ENCODE measurements at places on chromosomes 2 and 18.

DNA sequence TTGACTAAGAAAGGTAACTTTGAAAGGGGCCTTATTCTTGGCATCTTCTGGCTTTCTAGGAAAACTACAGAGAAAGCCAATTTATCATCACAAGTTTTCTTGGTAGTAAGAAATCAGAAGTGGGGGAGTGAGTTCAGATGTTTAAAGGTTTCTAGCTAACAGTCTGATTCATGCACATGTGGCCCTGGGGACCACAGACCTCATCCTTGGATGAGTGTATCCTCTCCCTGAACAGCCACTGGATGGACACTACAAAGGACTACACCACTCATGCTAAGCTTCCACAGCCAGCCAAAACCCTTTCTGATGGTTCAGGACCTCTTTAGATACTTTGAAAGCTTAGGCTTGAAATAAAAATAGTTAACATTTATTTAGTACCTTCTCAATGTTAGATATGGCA lies 218.3 kb upstream of the STK17B start:
- no peak for DNase-seq
- H3K4me3 ChIP-seq: no peak overlapping the region
- H3K36me3 ChIP-seq: no peaks in the 10 kb centered on the region
- H3K27ac ChIP-seq: no peak overlapping the region

DNA sequence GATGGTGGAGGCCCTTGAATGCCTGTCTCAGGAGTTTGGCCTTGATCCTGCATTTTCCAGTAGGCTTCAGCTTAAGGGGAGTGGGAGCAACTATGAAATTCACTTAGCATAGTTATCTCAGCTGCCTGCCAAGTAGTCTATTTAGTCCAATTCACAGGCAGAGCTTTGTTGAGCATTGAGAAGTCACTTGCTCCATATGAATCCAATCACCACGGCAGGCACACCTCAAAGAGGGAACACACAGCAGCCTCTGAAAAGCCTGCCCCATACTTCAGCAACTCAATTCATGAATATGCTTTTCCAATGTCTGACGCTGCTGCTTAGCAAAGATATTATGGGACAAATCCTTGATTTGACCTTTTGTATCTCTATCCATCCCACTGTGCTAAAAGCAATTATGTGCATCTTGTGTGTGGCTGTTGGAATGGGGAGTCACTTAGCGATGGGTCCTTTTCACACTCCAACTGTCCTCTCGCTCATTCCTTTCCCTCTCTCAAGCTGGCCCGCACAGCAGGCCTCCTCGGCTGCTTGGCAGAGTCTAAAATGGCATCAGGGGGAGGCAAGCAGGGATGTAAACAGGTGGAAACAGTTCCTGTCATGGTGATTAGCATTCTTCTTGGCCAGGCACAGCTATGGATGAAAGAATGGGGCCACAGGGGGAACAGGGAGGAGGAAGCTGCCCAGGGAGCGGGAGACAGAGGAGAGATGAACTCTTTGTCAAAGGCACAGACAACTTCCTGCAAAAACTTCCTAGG lies 56.0 kb upstream of the LRPPRC start:
- H3K27ac ChIP-seq: no peak overlapping the region
- H3K36me3 ChIP-seq: no peaks in the 10 kb centered on the region

DNA sequence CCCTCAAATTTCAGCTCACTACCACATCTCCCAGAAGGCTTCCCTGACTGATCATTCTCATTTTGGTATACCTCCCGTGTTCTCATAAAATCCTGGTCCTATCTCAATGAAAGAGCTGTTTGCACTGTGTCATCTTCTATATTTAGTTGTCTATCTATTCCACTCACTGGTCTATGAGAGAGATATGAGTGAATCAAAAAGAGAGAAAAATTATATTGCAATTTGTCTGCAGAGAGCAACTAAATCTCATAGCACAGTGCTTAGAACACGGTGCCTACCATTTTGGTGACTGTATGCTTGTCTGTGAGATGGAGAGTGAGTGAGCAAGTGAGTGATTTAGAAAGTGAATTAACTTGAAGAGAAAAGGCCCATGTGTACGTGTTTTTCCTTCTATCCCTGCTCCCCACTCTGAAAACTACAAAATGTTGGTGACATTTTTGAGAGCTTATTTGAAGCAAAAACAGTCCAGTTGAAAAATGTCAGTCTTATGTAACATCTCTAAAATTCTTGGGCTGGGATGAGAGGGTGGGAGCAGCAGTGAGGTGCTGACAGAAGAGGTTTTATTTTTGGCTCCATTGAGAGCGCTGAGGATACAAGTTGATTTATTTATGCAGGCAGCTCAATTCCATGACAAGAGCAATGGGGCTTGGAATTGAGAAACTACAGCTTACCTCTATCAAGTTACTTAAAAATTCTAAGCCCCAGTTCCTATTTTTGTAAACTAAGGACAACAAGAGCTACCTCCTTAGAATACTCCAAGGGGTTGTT lies 373.5 kb upstream of the CHST9 start:
- no peaks in the 10 kb centered on the region for H3K27me3 ChIP-seq
- no peak overlapping the region for H3K27ac ChIP-seq
- no peaks in the 10 kb centered on the region for H3K36me3 ChIP-seq

DNA sequence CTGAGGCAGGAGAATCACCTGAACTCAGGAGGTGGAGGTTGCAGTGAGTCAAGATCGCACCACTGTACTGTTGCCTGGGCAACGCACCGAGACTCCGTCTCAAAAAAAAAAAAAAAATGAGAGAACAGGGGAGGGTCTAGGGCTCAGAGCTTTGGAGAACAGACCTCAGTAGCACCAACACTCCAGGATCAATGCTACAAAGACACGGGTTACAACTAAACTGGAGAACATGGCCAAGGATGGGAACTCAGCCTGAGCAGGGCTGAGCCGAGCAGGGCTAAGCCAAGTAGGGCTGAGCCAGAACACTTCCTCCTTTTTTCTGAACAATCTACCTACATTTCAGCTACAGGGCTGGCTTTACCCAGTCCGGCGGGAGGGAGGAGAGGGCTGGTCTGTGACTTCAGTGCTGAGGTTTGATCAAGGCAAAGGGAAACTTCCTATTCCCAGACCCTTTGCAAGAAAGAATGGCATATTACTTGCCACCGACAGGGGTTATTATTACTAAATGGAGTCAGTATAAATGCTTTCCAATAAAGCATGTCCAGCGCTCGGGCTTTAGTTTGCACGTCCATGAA lies 2.9 kb upstream of the CASP8 start:
- peak overlapping the region; percentile 38 for H3K4me3 ChIP-seq
- H3K27ac ChIP-seq: peak overlapping the region; percentile 80
- peaks cover 32% of the 10 kb centered on the region for H3K4me1 ChIP-seq

GRCh38 chr2:79831961-79832360 lies 319.1 kb downstream of the CTNNA2 start:
- peaks cover 5% of the 10 kb centered on the region for H3K27me3 ChIP-seq
- H3K27ac ChIP-seq: no peak overlapping the region
- H3K36me3 ChIP-seq: no peaks in the 10 kb centered on the region
- no peak overlapping the region for H3K4me3 ChIP-seq

DNA sequence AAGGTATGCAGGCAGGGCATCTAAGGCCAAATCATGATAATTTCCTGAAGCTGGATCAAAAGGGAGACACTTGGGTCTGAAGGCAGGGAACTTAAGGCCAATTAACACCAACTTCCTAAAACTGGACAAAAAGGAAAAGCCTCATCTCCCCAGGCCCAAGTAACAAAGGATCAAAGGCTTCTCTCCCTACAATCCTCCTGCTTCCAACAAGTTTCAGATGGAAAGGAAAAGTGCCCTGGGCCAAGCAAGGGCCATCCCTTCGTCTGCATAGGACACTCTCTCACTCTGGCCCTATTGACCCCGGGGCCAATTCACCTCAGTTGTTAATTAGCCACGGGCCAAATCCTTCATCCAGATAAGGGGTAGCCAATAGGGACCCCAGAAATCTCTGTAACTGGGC lies 1335.8 kb upstream of the CDH2 start:
- H3K27ac ChIP-seq: no peak overlapping the region
- no peaks in the 10 kb centered on the region for H3K36me3 ChIP-seq
- no peak for DNase-seq

DNA sequence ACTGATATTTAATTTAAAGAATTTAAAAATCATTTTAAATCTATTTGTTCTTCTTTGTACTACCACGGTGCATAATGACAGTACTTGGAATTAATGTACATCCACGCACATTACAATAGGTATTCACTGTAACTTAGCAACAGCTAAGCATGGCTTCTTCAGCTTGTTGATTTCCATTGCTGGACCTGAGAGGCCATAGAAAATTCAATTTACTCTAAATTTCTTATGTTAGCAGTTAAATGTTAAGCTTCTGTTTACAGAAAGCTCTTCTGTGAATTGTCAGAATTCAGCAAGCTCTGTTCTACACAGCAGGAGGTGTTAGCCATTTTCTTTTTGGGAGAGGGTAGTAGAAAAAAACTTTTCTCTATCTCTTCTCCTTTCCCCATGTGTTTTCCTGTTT lies 1149.3 kb upstream of the CDH2 start:
- H3K27ac ChIP-seq: no peak overlapping the region
- no peaks in the 10 kb centered on the region for H3K36me3 ChIP-seq
- no peak for DNase-seq
- H3K4me1 ChIP-seq: no peaks in the 10 kb centered on the region
- H3K4me3 ChIP-seq: no peak overlapping the region

DNA sequence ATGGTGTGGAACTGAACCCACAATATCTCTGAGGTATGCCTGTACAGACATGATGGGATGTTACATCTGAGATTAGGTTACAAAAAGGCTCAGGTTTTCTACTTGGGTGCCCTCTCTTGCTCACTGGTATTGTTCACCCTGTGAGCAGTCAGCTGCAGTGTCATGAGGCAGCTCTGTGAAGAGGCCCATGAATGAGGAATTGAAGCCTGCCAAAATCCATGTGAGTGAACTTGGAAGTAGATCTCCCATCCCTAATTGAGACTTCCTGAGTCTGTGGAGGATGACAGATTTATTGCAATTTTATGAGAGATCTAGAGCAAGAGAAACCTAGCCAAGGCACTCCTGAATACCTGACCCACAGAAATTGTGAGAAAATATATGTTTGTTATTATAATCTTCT lies 404.9 kb upstream of the ZEB2 start:
- peak overlapping the region; percentile 22 for H3K27ac ChIP-seq
- H3K4me1 ChIP-seq: peaks cover 22% of the 10 kb centered on the region
- no peaks in the 10 kb centered on the region for H3K36me3 ChIP-seq
- no peaks in the 10 kb centered on the region for H3K27me3 ChIP-seq
- H3K4me3 ChIP-seq: no peak overlapping the region

DNA sequence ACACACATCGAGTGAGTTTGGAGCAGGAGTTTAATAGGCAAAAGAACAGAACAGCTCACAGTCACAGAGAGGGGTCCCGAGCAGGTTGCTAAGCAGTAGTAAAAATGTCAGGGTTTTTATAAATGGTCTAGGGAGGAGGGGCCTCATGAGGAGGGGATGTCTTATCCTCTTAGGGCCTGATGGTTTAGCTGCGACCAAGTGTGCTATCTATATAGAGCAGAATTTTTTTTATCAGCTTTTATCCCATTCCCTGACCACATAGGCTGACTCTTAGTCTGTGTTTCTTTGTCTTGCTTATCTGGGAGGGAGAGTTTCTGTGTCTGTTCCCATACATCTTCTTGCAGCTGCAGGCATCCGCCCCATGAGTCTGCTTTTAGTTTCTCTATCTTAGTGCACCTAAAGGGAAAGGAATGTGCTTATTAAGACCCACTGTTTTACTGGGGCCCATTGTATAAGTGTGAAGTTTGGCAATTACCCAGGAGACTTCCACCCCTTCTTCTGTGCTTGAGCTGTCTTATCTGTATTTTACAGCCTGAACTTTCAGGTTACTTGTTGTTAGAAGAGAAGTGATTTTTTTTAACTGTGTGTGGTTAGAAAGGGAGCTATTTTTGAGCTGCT lies 30.4 kb upstream of the GMCL1 start:
- no peaks in the 10 kb centered on the region for H3K36me3 ChIP-seq
- peak; percentile 21 for DNase-seq
- H3K27ac ChIP-seq: no peak overlapping the region
- peaks cover 6% of the 10 kb centered on the region for H3K4me1 ChIP-seq
- no peak overlapping the region for H3K4me3 ChIP-seq
- no peaks in the 10 kb centered on the region for H3K27me3 ChIP-seq

All from A673 (cell line).